ENCODE measurements at places on chromosomes 6 and 20. TPM values are rescaled to one million over a fixed set of nuclear protein-coding genes. Genes with fewer than 3 reads are reported as not detected.
A peak's percentile ranks its signal among the peaks of the same experiment; 100 is the strongest.

Gene KHDC1L
- not detected for total RNA-seq

Gene SPEF1
- not detected for total RNA-seq

Gene CUL7
- total RNA-seq: 13.5 TPM

Gene MATN4
- total RNA-seq: 0.25 TPM

Gene ARG1
- 150 TPM for total RNA-seq

Gene CCND3
- total RNA-seq: 140 TPM

Gene LHFPL5
- total RNA-seq: not detected

DNA sequence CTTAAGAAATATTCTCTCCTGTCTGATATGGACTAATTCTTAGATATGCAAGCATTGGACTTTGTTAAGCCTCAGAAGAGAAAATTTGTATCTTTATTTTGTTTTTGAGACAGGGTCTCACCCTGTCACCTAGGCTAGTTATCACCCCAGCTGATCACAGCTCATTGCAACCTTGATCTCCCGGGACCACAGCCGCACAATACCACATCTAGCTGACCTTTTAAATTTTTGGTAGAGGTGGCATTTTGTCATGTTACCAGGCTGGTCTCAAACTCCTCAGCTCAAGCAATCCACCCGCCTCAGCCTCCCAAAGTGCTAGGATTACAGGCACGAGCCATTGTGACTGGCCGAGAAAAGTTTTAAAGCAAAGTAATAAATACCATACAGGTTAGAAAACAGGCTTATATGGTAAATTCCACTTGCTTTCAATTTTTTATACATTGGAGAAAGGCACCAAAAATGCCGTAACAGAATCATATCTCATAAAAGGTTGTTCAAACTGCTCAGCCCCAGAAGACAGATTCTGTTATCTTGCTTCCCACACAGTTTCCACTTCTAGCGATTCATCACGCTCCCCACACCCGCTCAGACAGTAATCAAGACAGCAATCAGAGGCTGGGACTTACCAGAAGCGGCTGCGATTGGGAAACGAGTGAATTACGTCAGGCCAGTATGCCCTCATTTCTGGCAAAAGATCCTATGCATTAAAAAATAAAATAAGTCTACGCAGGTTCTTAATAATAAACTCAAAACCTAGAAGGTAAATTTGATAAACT, 13.8 kb downstream of the RNASET2 start:
- H3K36me3 ChIP-seq: peaks cover 42% of the 10 kb centered on the region
- no peaks in the 10 kb centered on the region for H3K4me1 ChIP-seq
- H3K27me3 ChIP-seq: no peaks in the 10 kb centered on the region
- no peak for DNase-seq
- H3K27ac ChIP-seq: no peak overlapping the region

DNA sequence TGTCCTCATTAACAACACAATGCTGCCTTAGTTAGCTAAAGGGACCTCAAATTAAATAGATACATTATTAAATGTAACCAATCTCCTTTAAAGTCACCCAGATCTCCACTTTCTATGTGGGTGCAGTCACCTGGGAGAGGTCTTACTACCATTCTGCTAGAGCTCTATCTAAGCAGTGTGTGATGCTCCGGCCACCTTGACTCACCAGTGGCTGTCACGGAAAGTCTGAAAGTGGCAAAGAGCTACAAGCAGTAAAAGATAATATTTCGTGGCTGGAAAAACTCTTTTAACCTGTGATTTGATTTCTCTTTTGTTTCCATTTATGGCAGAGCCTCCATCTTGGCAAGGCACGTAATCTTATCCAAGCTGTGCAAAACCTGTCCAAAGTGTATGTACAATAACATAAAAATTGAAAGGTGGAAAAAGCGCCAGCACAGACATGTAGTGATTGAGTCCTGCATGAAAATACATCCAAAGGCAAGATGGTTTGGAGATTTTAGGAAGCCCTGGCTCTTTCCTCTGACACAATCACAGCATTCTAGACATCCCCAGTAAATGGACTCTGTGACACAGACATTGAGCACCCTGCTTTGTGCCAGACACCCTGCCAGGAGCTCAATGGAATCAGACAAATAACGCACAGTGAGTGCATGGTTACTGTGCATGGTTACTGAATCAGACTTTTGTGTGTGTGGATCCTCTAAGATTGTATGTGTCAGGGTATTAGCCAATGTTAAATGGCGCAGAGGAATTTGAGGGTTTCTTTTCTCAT, 116.6 kb downstream of the ADAT2 start:
- no peaks in the 10 kb centered on the region for H3K27me3 ChIP-seq
- no peak for DNase-seq
- no peaks in the 10 kb centered on the region for H3K36me3 ChIP-seq
- H3K4me1 ChIP-seq: peaks cover 14% of the 10 kb centered on the region

DNA sequence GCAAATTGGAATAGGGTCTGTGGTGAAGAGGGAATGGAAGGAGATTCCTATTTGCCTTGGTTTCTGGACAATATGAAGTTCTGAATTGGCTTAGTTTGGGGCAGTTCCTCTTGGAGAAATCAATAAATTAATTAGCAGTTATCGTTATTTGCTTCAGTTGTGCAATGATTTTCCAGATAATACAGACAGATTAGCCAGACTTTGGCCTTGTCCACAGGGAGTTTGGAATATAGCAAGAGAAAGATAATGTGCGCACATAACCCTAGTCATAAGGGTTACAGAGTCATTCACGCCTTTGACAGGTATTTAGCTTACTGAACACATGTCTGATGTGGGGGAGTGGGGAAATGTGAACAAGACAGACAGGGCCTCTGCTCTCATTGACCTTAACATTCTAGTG, 1.3 kb downstream of the ATRN start:
- H3K36me3 ChIP-seq: no peaks in the 10 kb centered on the region
- H3K4me1 ChIP-seq: peaks cover 30% of the 10 kb centered on the region
- H3K27ac ChIP-seq: no peak overlapping the region
- DNase-seq: no peak
- H3K27me3 ChIP-seq: no peaks in the 10 kb centered on the region

GRCh38 chr6:80183019-80183795, 76.7 kb downstream of the BCKDHB start:
- no peaks in the 10 kb centered on the region for H3K36me3 ChIP-seq
- no peaks in the 10 kb centered on the region for H3K4me1 ChIP-seq
- H3K27ac ChIP-seq: no peak overlapping the region
- no peak for DNase-seq
- H3K4me3 ChIP-seq: no peak overlapping the region

- H3K4me1 ChIP-seq: no peaks in the 10 kb centered on the region
- DNase-seq: no peak
- H3K27ac ChIP-seq: no peak overlapping the region
Observed at GRCh38 chr6:96809119-96809518, 28.2 kb downstream of the GPR63 start.

DNA sequence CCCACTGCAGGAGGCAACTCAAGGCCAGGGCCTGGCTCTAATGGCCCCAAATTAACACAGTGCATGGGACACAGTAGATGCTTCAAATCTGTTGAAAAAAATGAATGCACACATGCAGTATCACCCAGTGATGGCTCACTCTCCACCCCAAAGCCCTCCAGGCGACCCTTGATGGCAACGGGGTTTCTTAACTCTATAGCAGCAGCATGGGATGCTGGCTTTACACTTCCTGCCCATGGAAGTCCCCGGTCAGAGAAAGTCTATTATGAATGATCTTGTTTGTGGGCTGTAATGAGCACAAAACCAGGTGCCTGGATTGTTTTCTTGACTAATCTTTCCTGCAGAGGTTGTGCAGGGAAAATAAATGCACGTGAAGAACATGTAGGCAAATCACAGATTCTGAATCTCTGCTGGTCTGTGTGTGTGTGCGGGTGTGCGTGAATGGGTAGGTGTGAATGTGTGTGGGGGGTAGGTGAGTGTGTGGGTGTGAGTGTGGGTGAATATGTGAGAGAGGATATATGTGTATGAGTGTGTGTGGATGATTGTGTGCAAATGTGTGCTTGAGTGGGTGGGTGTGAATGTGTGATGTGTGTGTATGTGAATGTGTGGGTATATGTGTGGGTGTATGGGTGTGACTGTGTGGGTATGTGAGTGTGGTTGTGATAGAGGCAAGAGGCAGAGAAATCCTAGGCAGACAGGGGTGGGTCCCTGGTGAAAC, 60.1 kb upstream of the MLN start:
- H3K36me3 ChIP-seq: no peaks in the 10 kb centered on the region
- H3K4me1 ChIP-seq: peaks cover 17% of the 10 kb centered on the region
- H3K27ac ChIP-seq: no peak overlapping the region

DNA sequence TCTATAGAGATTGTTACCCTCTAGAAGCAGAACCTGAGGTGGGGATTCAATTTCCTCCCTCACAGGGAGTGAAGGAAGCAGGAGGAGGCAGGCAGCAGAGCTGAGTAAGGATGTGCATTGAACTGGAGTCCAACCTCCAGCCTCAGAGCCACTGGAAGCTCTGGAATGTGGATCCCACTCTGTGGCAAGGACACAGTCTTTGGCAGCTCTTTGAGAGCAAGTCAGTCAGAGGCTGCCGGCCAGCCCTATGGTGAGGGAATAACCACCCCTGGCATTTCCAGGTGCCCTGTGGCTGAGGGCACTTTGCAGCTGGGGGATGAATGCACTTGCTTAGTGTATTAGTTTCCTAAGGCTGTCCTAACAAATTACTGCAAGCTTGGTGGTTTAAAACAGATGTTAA, 37.2 kb downstream of the EBF4 start:
- no peak for DNase-seq
- H3K27ac ChIP-seq: no peak overlapping the region
- H3K4me1 ChIP-seq: no peaks in the 10 kb centered on the region
- no peaks in the 10 kb centered on the region for H3K27me3 ChIP-seq

DNA sequence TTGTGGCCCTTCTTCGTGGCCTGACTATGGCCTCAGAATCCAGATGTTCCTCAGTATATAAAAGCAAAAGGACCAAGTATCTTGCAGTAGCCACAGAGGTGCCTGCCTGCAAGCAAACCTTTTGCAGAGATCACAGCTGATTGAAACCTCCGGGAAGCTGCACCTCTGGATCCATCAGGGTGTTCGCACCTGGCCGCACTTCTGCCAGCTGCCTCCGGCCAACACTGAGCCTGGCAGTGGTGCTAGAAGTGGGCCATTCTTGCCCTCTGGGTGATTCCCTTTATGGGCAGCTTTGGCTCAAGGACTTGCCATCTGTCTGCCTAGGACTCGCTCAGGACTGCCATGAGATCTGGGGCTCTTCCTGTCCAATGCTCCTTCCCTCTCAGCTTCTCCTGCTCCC, 214.6 kb upstream of the ECI2 start:
- H3K4me1 ChIP-seq: peaks cover 25% of the 10 kb centered on the region
- H3K36me3 ChIP-seq: no peaks in the 10 kb centered on the region

- H3K4me1 ChIP-seq: no peaks in the 10 kb centered on the region
- no peak for DNase-seq
- H3K27ac ChIP-seq: no peak overlapping the region
- no peaks in the 10 kb centered on the region for H3K27me3 ChIP-seq
- no peak overlapping the region for H3K4me3 ChIP-seq
- H3K36me3 ChIP-seq: no peaks in the 10 kb centered on the region
Observed at GRCh38 chr6:6766230-6766905, 177.8 kb downstream of the LY86 start.

DNA sequence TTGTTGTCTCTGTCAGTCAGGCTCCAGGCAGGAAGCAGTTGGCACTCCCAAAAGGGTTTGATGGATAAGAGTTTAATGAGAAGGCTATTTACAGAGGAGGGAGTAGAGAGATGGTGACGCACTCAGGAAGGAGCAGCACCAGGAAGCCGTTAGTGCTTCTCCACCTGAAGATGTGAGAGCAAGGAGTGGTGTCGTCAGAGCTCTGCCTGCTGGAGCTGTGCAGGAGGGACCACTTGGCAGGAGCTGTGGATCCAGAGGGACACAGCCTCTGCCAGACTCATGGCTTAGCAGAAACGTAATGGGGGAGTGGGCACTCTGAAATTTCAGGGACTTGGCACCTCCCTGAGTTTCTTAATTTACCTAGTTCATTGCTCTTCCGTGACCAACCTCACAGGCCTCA, 16.8 kb downstream of the DAAM2 start:
- H3K27me3 ChIP-seq: no peaks in the 10 kb centered on the region
- no peaks in the 10 kb centered on the region for H3K36me3 ChIP-seq
- H3K4me3 ChIP-seq: no peak overlapping the region
- no peak for DNase-seq
- H3K4me1 ChIP-seq: peaks cover 52% of the 10 kb centered on the region

GRCh38 chr6:14259594-14260152, 142.1 kb downstream of the CD83 start:
- H3K4me1 ChIP-seq: no peaks in the 10 kb centered on the region
- H3K4me3 ChIP-seq: no peak overlapping the region
- no peak overlapping the region for H3K27ac ChIP-seq
- no peaks in the 10 kb centered on the region for H3K36me3 ChIP-seq
- no peak for DNase-seq

- no peaks in the 10 kb centered on the region for H3K4me1 ChIP-seq
- no peak overlapping the region for H3K27ac ChIP-seq
- DNase-seq: no peak
- no peak overlapping the region for H3K4me3 ChIP-seq
- no peaks in the 10 kb centered on the region for H3K36me3 ChIP-seq
- no peaks in the 10 kb centered on the region for H3K27me3 ChIP-seq
Observed at GRCh38 chr20:8121666-8122065, 10.4 kb upstream of the PLCB1 start.

GRCh38 chr6:166958926-166959861, 2.8 kb upstream of the RNASET2 start:
- H3K4me1 ChIP-seq: peaks cover 30% of the 10 kb centered on the region
- no peaks in the 10 kb centered on the region for H3K27me3 ChIP-seq
- H3K4me3 ChIP-seq: no peak overlapping the region
- H3K27ac ChIP-seq: peak overlapping the region; percentile 12
- H3K36me3 ChIP-seq: no peaks in the 10 kb centered on the region
- DNase-seq: no peak

DNA sequence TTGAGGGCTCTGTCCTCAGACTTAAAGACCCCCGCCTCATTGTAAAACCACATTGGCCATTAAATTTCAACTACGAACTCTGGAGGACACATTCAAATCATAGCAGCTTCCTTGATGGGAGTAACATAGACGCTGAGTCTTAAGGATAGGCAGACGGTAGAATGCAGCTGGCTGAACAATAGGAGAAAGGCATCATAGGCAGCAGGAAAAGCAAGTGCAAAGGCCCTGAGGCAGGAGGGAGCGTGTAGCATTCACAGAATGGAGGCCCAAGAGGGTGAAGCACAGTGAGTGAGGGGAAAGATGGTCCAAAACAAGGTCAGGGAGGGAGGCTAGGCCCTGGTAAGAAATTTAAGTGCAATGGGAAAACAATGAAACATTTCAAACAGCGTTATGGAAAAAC, 8.6 kb upstream of the PFDN4 start:
- H3K27ac ChIP-seq: no peak overlapping the region
- no peak for DNase-seq
- H3K36me3 ChIP-seq: no peaks in the 10 kb centered on the region
- no peaks in the 10 kb centered on the region for H3K27me3 ChIP-seq
- H3K4me1 ChIP-seq: peaks cover 20% of the 10 kb centered on the region

- H3K4me3 ChIP-seq: no peak within 1 kb of the TSS
- H3K4me1 ChIP-seq: peaks cover 12% of the 10 kb centered on the region
- H3K27ac ChIP-seq: no peak within 1 kb of the TSS
- H3K36me3 ChIP-seq: no peaks in the 10 kb centered on the region
Observed at GRCh38 chr20:6053776-6054688, at the start of gene LRRN4. Gene LRRN4 (minus strand): TSS chr20:6054060. CDS start chr20:6052799, 1,261 bp downstream.

- no peak for DNase-seq
- peak overlapping the region; percentile 54 for H3K27ac ChIP-seq
- H3K27me3 ChIP-seq: no peaks in the 10 kb centered on the region
- peak overlapping the region; percentile 38 for H3K4me3 ChIP-seq
- no peaks in the 10 kb centered on the region for H3K36me3 ChIP-seq
- peaks cover 13% of the 10 kb centered on the region for H3K4me1 ChIP-seq
Observed at GRCh38 chr6:110414669-110415068, 706 bp downstream of the DDO start.

GRCh38 chr6:157464653-157465535, 83.9 kb downstream of the ZDHHC14 start:
- DNase-seq: no peak
- no peaks in the 10 kb centered on the region for H3K27me3 ChIP-seq
- H3K27ac ChIP-seq: no peak overlapping the region
- peaks cover 5% of the 10 kb centered on the region for H3K4me1 ChIP-seq
- no peak overlapping the region for H3K4me3 ChIP-seq
